ENCODE measurements at places on chromosomes 6 and 20. TPM values are rescaled to one million over a fixed set of nuclear protein-coding genes. Genes with fewer than 3 reads are reported as not detected.

Gene SRSF12
- 0.33 TPM for total RNA-seq

GRCh38 chr20:33999025-33999649 is 5.4 kb downstream of the RALY start:
- H3K27ac ChIP-seq = no peak overlapping the region
- DNase-seq = no peak
- peaks cover 13% of the 10 kb centered on the region for H3K4me1 ChIP-seq
- no peaks in the 10 kb centered on the region for H3K27me3 ChIP-seq
- no peak overlapping the region for H3K4me3 ChIP-seq

GRCh38 chr6:154951345-154952200 is 43.5 kb upstream of the TIAM2 start:
- H3K4me3 ChIP-seq = no peak overlapping the region
- no peak for DNase-seq
- no peak overlapping the region for H3K27ac ChIP-seq

DNA sequence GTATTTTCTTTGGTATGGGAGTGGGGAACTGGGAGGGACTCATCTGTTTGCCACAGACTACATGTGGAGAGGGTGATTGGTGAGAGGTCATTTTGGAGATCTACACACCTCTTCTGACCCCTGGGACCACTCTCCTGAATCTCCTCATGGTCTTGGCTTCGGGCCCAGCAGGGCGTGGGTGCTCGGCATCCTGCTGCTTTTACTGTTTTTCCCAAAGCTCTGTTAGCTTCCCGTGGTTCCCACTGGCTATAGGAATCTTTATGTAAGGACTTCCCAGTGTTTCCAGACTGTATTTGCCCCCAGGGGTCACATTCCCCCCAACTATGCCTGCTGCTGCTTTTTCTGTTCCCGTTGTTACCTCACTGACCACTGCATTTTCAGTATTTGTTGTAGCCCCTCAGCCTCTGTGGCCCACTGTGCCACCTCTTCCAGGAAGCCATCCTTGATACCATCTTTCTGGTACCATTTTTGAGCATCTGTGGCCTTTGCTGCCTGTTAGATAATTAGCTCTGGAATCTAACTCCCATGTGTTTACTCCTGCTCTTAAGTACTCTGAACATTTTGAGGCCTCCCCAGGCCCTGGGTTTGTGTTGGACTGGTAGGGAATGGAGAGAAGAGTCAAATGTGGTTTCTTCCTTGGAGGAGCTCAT is 14.9 kb downstream of the PLCG1 start:
- DNase-seq = no peak
- no peaks in the 10 kb centered on the region for H3K27me3 ChIP-seq
- H3K4me3 ChIP-seq = no peak overlapping the region
- peaks cover 3% of the 10 kb centered on the region for H3K4me1 ChIP-seq
- no peaks in the 10 kb centered on the region for H3K36me3 ChIP-seq

GRCh38 chr6:52843605-52844004 is 3.0 kb upstream of the GSTA5 start:
- no peaks in the 10 kb centered on the region for H3K4me1 ChIP-seq
- H3K36me3 ChIP-seq = no peaks in the 10 kb centered on the region
- H3K27ac ChIP-seq = no peak overlapping the region
- H3K4me3 ChIP-seq = no peak overlapping the region
- no peak for DNase-seq

- no peak overlapping the region for H3K4me3 ChIP-seq
- no peak for DNase-seq
- no peaks in the 10 kb centered on the region for H3K4me1 ChIP-seq
Observed at GRCh38 chr6:155648301-155648700, 192.7 kb upstream of the NOX3 start.

- peaks cover 19% of the 10 kb centered on the region for H3K4me1 ChIP-seq
- peaks cover 2% of the 10 kb centered on the region for H3K36me3 ChIP-seq
- peak overlapping the region; percentile 74 for H3K27ac ChIP-seq
- H3K27me3 ChIP-seq = no peaks in the 10 kb centered on the region
- peak overlapping the region; percentile 85 for H3K4me3 ChIP-seq
Observed at GRCh38 chr20:1392443-1392692, 486 bp downstream of the FKBP1A start.
